ENCODE measurements at places on chromosomes 5 and 9.
A peak's percentile ranks its signal among the peaks of the same experiment; 100 is the strongest.

GRCh38 chr9:4584636-4585035 lies 77.5 kb upstream of the PLPP6 start:
- DNase-seq: peak; percentile 73

DNA sequence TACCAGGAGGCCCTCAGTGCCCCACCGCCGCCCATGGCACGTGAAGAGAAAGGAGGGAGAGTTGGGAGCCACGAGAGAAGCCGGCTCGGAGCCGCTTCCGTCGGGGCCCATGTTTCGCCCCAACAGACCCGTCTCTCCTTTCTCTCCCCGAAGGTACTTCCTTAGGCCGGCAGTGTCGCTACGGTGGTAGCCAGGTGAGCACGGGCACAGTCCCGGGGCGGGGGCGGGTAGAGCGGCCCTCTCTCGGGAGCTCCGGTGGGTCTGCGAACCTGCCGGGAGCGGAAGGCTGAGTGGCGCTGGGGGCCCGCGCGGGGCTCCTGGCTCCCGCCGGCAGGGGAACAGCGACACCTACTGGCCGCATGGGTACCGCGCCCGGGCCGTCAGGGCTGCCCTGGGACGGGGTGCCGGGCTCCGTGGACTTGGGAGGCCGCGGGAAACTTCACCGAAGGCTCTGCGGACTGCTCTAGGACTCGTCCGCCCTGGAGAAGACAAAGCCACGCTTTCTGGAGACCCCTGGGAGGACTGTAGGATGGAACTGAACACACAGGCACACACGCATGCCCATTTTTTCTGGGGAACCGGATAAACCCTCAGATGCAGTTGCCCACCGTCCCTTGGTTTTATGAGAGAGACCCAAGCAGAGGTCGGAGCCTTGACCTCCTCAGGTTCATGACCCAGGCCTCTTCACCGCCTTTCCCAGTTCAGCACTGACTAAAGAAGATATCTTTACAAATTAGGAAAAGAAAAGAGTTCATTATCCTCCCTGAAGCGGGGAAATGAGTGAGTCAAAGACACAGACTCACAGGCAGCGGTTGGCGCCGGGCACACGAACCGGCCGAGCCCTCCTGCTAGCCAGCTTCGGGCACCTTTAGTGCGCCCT lies 202.5 kb downstream of the MEF2C start:
- DNase-seq: no peak

DNA sequence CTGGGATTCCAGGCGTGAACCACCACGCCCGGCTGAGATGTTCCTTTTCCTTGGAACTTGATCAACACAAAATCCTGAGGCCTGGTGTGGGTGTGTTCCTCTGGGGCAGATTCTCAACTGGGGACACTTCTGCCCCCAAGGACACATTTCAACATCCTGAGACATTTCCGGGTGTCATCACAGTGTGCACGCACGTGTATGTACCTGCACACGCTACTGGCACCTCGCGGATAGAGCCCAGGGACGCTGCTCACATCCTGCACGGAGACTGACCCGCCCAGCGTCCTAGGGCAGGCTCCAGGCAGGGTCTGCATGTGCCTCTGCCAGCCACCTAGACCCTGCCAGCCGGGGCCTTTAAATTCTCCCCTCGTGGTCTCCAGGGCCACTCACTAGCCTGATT lies 8.0 kb downstream of the SAPCD2 start:
- DNase-seq: no peak

- no peak for DNase-seq
These were observed 154.4 kb downstream of the AUH start for GRCh38 chr9:91207397-91207728.

- no peak for DNase-seq
These were observed 118.1 kb downstream of the CCDC171 start for GRCh38 chr9:15670894-15671293.

DNA sequence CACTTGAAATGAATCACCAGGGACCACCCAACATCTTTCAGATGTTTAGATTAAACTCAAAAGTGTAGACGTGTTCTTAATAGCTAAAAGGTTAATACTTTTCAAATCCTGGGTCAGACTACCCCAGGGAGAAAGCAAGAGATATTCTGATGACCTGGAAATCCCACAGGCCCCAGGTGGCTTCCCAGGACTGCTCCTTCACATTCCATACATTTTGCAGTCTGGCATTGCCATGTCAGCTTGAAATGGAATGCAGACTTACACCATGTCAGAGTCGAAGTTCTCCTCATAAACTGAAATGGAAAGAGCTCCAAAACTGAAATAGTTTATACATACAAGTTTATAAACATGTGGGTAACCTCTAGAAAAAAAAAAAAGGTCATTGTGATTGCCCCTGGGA lies 61.5 kb downstream of the TMEM167A start:
- DNase-seq: no peak

GRCh38 chr9:124456341-124457078 lies 6.3 kb downstream of the ADGRD2 start:
- no peak for DNase-seq

- no peak for DNase-seq
These were observed 855 bp downstream of the MCC start for GRCh38 chr5:113487416-113487780.

DNA sequence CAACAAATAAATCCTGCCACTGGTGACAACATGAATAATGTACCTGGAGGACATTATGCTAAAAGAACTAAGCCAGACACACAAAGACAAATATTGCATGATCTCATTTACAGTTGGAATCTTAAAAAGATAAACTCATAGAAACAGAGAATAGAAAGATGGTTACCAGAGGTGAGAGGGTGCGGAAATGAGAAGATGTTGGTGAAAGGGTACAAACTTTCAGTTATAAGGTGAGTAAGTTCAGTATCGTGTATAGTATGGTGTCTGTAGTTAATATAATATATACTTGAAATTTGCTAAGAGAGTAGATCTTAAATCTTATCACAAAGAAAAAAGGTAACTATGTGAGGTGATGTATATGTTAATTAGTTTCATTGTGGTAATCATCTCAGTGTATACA lies 63.3 kb downstream of the PRRC1 start:
- DNase-seq: no peak

DNA sequence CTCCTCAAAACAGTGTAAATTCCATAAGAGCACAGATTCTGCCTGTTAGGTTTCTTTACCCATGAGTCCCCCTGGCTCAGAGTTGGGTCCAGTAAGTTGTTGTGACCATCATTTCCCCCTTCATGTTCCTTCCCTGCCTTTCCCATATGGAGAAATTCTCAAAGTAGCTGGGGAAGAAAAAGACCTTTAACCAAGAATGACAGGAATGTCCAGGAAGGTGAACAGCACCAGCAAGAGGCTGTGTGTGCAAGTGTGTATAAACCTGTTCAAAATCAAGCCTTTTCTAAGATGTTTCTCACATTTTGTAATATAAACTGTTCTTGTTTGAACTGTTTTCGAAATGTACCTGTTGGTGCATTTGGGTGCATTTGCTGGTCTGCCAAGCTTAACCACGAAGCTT lies 238.2 kb downstream of the SLIT3 start:
- no peak for DNase-seq

DNA sequence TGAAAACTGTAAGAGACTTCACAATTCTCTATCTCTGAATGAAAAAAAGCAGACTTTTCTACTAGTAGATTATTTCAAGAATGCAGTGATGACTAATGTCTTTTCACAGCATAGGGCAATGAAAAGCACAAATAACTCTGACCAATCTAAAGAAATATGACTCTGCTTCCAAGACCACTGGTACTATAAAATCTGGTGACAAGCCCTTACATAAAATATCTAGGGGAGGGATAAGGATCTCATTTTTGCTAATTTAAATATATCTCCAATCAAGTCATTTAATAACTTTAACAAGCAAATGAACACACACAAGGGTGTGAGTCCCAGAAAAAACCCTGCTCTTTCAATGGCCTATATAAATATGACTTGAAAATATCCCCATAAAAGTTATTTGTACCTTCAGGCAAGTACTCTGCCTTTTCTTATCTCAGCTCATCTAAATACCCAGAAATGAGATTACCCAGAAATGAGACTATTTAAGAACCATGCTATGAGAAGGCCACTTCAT lies 105.2 kb downstream of the GNAQ start:
- no peak for DNase-seq

GRCh38 chr5:55438998-55439397 lies 95.8 kb downstream of the PLPP1 start:
- DNase-seq: no peak

DNA sequence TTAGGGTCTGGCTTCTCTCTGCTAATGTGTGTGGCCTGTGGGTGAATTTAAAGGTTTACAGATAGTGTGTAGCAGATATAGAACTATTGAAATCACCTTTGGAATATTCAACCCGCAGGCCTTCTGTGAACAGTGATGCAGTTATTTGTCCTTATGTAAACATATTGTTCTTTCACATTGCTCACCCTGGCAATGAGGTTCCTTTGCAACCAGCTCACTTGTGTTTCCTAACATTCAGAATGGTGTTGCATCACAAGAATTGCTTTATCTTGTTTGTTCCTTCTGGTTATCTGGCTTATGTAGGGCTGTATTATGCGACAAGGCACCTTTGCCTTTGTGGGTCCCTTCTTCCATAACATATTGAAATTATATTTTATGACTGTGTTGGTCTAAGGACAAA lies 370.3 kb downstream of the NNT start:
- no peak for DNase-seq

GRCh38 chr9:87579781-87580541 lies 82.3 kb downstream of the DAPK1 start:
- no peak for DNase-seq

All from LNCaP clone FGC (cell line).